IPS-NIHi11 (cell line): ENCODE measurements at places on chromosomes 6 and 20.
A peak's percentile ranks its signal among the peaks of the same experiment; 100 is the strongest.

GRCh38 chr6:149055195-149055899 lies 262.2 kb upstream of the TAB2 start:
- no peak for DNase-seq

DNA sequence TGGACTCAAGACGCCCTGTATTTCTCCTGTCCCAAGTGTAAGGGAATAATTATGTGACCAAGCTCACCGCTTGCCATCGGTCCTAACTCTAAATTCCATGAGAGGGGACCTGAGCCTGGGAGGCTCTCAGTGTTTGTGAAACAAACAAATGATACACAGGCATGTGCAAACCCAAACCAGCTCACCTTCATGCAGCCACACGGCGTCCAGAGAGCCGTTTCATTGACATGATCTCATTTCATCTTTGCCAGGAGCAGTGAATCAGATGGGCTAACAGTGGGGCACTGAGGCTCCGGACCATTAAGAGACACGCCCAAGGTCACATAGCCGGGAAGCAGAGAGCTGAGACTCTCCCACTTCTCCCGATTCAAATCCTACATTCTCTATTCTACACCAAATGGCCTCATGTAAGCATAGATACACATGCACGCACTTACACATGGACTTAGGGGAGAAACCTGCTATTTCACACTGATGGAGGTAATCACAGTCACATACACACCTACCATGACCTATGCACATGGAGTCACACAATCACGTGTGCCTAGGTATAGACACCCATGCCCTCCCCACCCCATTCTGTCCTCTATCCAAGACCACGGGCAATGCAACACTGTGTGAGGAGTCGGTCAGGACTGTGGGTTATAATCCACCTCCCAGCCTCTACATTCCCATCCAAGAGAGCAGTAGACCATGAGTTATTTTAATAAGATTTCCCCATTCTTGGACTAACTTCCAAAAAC lies 1.1 kb downstream of the BNIP5 start:
- no peak for DNase-seq

GRCh38 chr20:2698186-2698817 lies 5.7 kb downstream of the EBF4 start:
- DNase-seq, result no peak

GRCh38 chr6:33277663-33278391 lies 904 bp downstream of the B3GALT4 start:
- DNase-seq, result peak; percentile 37

- no peak for DNase-seq
These were observed 104.6 kb downstream of the POPDC3 start for GRCh38 chr6:105075210-105075609.

- DNase-seq, result no peak
These were observed 76.7 kb downstream of the PLEKHG1 start for GRCh38 chr6:150676344-150676743.

DNA sequence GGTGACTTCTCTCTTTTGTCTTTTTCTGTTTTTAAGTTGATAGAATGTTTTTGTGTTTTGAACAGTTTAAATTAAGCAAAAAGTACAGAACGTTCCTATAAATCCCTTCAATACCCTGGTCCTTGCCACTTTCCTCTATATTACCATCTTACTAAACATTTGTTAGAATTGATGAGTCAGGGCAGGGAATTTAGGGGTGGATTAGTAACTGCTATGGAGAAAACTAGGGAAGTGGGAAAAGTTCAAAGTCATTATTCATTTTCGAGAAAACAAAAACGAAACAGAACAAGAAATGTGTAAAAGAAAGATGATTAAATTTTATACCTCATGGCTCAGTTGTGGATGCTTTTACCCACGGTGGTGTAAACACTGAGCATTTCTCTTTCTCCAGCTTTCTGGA lies 240.4 kb upstream of the SULF2 start:
- DNase-seq, result no peak

DNA sequence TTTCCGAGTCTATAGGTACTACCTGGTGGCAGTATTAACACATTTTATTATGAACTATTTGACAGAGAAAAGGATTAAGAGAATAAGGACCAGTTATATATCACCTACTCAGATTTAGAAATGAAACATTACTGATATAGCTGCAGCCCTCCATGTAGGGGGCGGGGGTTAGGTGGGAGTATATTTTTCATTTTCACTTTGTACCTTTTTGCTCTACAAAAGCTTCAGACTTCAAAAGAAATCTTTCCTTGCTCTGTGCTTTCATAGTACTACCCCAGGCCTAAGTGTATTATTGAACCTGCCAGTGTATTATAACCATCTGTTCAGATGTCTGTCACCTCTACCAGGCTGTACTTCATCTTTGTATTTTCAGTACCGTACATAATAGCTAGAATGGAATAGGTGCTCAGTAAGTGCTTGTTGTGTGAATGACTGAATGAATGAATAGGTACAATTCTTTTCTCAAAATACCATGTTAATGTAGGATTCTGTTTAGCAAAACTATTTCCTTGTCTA lies 43.0 kb downstream of the CDKAL1 start:
- DNase-seq, result no peak

DNA sequence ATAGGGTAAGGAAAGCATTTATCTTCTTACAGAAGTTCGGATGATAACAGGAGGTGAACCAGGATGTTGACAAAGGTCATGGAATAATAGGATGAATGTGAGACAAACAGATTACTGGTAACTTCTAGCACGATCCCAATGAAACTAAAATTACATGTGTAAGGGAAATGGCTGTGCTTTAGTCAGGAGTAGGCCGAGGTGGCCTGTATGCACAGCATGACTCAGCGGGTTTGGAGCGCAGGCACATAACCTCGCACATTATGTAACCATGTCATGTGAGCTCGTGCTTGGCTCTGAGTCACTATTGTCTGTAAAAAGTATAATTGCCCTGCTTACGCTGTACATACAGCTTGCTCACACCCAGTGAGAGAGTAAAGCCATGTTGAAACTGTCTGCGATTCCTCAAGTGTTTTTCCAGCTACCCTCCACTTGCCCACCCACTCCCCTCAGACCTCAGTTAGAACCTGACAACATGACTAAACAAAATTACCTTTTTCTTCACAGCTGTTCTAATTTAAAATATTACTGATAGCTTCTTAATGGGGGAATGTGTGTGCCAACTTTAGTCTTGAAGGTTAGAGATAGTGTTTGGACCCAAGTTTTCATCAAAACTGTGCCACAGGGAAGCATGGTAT lies 8.2 kb downstream of the CYB5R4 start:
- no peak for DNase-seq

GRCh38 chr6:105791583-105792318 lies 294.4 kb upstream of the PRDM1 start:
- DNase-seq, result no peak
